ENCODE measurements at places on chromosomes 7 and 10. TPM values are rescaled to one million over a fixed set of nuclear protein-coding genes. Genes with fewer than 3 reads are reported as not detected.

DNA sequence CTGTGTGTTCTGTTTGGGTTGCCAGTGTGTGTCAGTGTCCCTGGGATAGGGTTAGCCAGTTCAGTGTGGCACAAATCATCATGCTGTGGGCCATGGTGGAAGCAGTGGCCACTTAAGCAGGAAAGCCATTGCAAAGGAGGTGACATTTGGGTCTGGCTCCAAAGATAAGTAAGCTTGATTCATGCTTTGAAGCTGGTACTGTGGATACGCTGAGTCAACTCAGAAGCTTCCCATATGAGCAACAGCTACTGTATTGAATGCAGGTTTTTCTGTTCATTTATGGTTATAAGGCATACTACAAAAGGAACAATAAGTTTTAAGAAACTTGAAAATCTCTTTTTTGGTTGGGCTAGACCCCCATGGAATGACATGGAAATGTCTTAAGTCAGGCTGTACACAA, 143.1 kb downstream of the BMPER start:
- DNase-seq = no peak

The GSTO1 gene
- total RNA-seq = 255 TPM

DNA sequence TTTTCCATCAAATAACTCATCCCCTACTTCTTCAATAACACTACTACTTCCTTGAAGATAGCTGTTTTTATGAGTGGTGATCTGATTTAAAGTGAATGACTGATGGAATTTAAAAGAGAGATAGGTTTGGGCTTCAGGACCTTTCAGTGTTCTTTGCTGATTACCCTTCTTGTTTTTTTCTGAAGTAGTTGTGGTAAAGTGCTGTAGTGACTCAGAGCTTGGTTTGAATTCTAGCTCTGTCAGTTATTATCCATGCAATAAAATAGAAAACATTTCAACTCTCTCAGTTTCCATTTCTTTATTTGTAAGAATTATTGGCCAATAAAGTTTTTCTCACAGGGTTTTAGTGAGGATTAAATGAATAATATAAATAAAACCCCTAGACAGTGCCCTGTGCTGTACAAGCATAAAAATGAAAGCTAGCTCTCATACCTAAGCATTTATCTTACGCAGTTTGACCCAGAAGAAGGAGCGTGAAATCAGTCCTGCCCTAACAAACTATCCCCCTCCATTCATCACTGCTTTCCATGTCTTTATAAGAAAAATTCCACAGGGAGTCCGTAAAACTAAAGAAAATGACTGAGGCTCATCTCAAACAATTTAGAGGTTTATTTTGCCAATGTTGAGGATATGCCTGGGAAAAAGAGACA, 25.1 kb upstream of the AKAP9 start:
- no peak for DNase-seq

DNA sequence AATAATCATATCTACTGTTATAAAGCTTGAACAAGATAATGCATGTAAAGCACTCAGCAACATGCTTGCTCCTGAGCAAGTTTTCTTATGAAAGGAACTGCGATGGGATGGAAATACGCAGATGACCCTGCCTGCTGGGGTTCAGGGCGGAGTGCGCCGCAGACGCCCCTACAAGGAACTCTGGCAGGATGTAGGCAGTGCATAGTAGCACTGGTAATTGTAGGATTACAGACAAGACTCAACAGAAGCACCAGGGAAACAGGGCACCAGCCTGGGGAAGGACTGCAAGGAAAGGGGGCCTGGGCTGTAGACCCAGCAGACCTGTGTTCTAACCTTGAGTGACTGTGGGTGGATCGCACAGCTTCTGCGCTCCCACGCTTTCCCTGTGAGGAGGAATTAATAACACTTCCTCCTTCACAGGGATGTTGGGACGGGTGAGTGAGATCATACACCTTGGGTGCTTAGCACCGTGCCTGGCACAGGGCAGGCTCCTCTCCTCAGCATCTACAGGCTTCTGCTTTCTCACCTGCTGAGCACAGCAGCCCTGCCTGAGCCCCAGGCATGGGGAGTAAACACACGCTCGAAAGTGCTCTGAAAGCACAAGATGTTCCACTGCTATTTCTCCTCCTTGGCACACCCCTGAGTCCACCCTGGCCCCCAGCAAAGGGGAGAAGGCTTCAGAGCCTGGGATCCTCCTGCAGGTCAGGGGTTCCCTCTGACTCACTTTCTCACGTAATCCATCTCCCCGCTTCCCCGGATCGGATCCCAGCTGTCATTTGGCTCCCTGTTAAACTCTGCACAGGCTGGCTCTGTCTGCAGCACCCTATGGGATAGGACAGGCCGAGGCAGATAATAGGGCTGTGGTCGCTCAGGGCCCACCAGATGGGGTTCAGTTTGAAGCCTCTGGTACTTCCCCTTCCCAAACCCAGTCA, 19.2 kb downstream of the ITPRIP start:
- no peak for DNase-seq

The PDLIM1 gene
- 271 TPM for total RNA-seq

GRCh38 chr10:22029445-22030236, 26.1 kb upstream of the DNAJC1 start:
- DNase-seq = no peak

The OPALIN gene
- total RNA-seq = not detected

- DNase-seq = no peak
Observed at GRCh38 chr10:118028619-118029018, 18.1 kb downstream of the RAB11FIP2 start.

The TFEC gene
- 3.5 TPM for total RNA-seq

- no peak for DNase-seq
Observed at GRCh38 chr10:69558559-69558958, 14.7 kb downstream of the NEUROG3 start.

- DNase-seq = peak; percentile 66
Observed at GRCh38 chr7:24741679-24742505, 15.4 kb downstream of the GSDME start.

The RSPH10B gene
- not detected for total RNA-seq

GRCh38 chr10:89347701-89348457, 20.1 kb downstream of the IFIT3 start:
- DNase-seq = no peak

GRCh38 chr7:139523199-139523941, at the start of gene CLEC2L:
Gene CLEC2L (plus strand): TSS chr7:139523685. CDS start chr7:139523928, 243 bp downstream.
- DNase-seq = no peak

DNA sequence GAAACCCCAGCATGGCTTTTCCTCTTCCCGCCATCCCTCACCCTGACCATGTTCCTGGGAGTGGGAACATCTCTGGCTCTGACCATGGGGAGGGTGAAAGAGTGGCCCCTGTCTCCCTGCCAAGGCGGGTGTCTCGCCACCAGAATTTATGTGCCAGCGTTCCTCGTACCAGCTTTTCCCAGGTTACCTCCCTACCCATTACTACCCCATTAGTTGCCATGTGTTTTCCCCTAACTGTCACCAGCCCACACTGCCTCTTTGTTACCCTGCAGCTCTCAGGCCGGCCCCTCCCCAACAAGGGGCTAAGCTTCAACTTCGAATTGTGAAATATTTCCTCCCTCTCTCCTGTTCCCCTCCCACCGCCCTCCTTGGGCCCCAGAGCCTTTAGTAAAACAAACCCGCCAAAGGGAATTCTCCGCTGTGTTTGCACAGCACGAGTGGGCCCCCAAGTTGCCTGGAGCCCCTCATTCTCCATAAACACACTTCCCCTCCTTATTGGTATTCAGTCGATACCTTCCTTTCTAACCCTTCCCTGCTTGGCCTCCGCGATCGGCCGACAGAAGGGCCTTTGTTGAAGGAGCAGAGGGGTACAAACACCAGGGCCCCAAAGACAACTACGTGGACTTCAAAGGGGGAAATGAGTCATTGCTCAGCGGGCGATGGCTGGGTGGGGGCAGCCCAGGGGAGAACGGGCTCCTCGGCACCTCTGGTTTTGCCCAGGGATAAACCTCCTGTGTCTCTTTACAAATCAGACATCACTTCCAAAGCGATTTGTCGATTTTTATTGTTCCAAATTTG, 45.5 kb downstream of the SLIT1 start:
- no peak for DNase-seq

The PILRA gene
- 3.7 TPM for total RNA-seq

DNA sequence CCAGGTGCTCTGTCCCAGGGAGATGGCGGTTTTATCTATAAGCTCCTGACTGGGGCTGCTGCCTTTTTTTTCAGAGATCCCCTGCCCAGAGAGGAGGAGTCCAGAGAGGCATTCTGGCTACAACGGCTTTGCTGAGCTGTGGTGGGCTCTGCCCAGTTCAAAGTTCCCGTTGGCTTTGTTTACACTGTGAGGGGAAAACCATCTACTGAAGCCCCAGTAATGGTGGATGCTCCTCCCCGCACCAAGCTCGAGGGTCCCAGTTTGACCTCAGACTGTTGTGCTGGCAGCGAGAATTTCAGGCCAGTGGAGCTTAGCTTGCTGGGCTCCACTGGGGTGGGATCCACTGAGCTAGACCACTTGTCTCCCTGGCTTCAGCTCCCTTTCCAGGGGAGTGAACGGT, 16.4 kb upstream of the SLC26A5 start:
- DNase-seq = no peak

DNA sequence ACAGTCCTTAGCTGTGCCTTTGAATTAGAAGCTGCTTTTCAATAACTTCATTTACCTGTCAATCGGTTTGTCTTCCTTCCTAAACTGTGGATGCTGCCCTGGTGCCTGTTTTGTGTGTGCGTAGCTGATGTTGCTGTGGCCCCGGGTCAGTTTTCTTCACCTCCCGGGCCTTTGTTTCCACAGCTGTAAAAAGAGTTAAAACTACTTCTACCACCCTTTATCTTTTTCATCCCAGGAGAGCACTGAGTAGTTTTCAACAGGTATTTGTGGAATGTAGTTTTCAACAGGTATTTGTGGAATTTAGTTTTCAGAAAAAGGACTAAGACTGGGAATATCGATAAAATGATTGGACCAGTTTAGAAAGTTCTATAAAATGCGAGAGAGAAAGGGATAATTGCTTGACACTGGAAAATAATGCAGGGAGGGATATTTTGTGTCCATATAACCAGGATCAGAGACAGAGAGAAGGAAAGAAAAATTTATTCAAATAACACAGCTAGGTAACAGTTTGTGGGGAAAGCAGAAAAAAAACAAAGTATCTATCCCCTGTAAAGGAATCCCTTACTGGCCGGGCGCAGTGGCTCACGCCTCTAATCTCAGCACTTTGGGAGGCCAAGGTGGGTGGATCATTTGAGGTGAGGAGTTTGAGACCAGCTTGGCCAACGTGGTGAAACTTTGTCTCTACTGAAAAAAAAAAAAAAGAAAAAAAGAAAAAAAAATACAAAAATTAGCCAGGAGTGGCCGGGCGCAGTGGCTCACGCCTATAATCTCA, 15.9 kb upstream of the IGF2BP3 start:
- no peak for DNase-seq

DNA sequence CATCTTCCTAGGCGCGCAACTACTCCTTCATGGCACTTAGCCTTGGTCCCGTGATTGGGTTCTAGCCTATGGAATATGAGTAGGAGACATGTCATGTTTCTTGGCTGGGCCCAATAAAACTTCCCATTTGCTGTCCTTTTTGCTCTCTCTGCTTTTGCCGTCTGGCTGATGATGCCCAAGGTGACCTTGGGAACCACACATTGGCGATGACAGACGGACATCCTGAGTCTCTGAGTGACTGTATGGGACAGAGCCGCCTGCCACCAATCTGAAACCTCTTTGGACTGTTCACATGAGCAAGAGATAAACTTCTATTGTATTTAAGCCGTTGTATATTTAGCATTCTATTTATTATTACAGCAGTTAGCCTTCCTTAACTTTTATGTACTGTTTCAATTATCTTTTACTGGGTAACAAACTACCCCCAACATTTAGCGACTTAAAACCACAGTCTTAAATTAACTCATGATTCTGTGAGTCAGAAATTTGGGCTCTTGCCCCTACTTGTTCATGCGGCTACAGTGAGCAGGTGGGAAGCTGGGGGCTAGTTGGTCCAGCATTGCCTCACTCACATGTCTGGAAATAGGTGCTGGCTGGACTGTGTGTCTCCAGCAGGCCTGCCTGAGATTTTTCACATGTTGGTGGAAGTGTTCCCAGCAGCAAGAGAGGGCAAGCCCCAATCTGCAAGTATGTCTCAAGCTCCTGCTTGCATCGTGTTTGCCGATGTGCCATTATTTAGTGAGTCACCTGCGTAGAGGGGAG, 71.7 kb downstream of the NOD1 start:
- no peak for DNase-seq

DNA sequence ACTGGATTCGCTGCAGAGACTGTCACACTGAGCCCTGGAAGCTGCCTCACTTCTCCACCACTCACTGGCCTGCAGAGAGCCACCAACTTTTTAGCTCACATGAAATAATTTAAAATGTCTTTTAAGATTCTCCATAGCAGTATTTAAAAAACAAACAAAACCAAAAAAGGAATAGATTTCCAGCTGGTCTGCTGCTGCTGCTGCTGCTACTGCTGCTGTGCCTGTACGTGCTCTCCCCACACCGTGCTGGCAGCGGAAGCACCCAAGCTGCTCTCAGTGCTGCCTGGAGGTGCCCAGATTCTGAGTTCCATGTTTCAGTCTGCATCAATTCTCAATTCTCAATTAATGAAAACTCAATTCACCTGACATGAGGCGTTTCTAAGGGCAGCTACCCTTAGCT, 146.0 kb downstream of the USP6NL start:
- DNase-seq = no peak

The CYP26C1 gene
- total RNA-seq = 0.05 TPM

The DYNC1I1 gene
- 18.5 TPM for total RNA-seq

- DNase-seq = no peak
Observed at GRCh38 chr10:94213980-94214379, 148.8 kb downstream of the NOC3L start.

The NUTM2E gene
- not detected for total RNA-seq

GRCh38 chr10:73858013-73858708, 16.2 kb downstream of the CAMK2G start:
- DNase-seq = no peak

GRCh38 chr7:138626846-138627245, 74.3 kb downstream of the SVOPL start:
- DNase-seq = no peak

GRCh38 chr7:26593896-26594295, 270.5 kb downstream of the SKAP2 start:
- DNase-seq = no peak

- DNase-seq = no peak
Observed at GRCh38 chr7:108157606-108158335, 27.6 kb upstream of the LAMB4 start.

GRCh38 chr7:27229448-27229847, 13.2 kb upstream of the EVX1 start:
- DNase-seq = no peak

GRCh38 chr7:45576249-45576929, 2.2 kb downstream of the ADCY1 start:
- DNase-seq = no peak

The ENTPD1 gene
- total RNA-seq = 18.5 TPM

DNA sequence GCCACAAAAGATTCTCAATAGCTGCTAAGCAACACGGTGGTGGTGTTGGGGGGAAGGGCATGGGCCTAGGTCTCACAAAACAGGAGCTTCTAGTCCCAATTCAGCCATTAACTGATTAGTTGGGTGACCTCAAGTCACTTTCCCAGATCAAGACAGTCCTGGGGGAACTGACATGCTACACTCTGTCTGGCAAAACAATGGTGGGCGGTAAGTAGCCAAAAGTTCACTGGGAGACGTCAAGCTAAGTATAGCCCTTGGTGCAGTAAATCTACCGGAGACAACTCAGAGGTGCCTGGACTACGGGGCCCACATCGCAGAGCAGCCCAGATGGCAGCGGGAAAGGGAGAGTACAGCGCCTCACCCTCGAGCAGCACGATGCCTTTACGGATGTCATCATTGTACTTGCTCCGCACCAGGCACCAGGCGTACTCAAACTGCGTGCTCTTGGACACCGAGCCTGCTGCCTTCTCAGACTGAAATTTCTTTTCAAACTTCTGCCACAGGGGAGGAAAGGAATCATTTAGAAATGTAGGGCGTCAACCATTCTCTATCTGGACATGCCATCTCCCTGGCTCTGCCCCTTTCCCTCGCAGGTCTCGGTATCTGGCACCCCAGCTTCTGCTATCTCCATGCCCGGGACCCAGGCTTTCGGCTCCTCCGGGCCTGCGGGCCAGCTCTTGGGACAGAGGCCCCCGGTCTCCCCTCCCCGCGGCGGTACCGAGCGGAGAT, 1.1 kb downstream of the FIS1 start:
- no peak for DNase-seq
